ENCODE measurements at places on chromosomes 6 and 20.

- no peak for DNase-seq
These were observed 39.1 kb upstream of the GTSF1L start for GRCh38 chr20:43765916-43766315.

- peak; percentile 16 for DNase-seq
These were observed 10.1 kb upstream of the NHSL1 start for GRCh38 chr6:138509371-138509770.

GRCh38 chr6:14664112-14664601 lies 546.6 kb downstream of the CD83 start:
- DNase-seq: no peak

- DNase-seq: no peak
These were observed 74.0 kb downstream of the IGF2R start for GRCh38 chr6:160042788-160043301.
